ENCODE measurements at places on chromosomes 16 and 17.

- DNase-seq, result no peak
These were observed 15.0 kb upstream of the ADORA2B start for GRCh38 chr17:15929941-15930340.

DNA sequence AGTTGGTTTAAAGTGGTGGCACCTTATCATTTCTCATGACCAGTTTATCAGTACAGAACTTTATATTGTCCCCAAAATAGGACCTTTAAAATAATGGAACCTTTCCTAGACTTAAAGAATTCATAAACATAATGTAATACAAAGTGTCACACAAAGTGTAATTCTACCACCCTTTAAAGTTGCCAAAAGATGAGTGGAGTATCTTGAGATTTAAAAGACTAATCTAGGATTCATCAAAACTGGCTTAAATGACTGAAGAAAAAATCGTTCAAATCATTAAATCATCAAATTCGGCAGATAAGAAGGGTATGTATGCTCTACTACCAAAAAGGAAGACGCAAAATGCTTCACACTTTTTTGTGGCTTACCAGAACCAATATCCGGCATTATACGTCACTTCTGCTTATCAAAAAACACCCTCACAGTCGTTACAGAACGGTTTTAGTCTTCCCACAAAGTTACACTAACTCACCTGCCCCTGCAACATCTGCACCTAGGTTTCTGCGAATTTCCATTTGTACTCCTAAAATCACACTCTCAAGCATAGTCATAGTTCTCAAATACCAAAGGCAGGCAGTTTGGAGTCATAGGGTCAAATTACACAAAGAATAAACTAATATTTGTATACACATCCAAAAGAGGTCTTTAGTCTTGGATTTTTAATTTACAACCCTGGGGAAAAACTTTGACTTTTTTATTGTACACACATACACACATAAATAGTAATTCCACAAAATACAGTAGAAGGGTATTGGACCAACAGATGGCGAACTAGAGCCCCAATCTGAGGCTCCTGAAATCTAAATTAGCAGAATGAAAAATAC lies 1.4 kb upstream of the KANSL1 start:
- DNase-seq, result peak; percentile 45

- DNase-seq, result no peak
These were observed 128.2 kb upstream of the MED13 start for GRCh38 chr17:62193249-62193648.

GRCh38 chr16:57773019-57773418 lies 29.3 kb downstream of the KIFC3 start:
- DNase-seq, result no peak

GRCh38 chr16:86387468-86388440 lies 122.6 kb upstream of the FOXF1 start:
- DNase-seq, result no peak

- no peak for DNase-seq
These were observed 3.1 kb downstream of the GLG1 start for GRCh38 chr16:74603848-74604247.

DNA sequence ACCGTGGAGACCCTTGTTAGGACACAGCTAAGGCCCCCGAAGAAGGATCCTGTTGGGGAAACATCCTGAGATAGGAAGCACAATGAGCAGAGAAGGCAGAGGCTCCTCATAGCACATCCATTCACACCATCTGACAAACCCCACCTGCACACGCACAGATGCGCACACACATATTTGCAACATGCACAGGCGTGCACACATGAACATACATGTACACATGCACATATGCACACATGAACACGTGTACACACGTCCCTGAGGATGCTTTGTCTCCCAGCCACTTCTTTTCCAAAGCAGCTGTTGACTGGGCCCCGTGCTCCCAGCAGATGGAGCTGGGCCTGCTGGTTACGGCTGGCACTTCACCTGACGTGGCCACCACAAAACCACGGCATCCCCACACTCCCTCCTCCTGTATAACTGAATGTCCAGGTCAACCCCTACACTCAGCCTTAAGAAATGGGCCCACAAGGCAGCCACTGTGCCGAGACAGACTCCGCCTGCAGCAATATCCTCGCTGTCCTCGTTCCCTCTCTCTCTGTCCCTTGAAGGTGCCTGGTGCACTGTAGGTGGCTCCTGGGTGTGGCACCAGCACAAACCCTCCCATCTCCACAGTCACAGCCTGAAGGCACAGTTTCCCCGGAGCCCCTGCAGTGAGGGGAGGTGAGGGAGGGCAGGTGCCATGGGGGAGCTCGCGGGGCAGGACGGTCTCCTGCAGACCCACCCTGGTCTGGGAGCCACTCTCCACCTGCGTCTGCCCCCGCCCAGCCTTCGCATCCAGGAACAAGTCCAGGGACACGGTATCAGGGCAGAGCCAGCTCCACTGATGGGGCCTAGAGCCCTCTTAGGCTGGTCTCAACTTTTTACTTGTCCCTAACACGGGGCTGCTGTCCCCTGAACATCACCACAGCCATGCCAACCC lies 183.0 kb downstream of the RBFOX3 start:
- no peak for DNase-seq

DNA sequence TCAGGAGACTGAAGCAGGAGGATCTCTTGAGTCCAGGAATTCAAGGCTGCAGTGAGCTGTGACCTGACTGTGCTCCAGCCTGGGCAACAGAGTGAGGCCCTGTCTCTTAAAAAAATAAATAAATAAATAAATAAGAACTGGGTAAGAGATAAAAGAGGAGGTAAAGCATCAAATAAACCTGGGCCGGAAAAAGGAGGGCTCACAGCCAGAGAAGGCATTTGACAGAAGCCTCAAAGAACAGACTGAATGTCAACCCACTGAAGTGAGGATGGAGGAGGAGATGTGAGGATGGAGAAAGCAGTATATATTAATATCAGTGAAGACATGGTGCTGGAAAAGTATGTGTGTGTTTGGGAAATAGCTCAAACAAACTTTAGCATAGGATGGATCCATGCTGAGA lies 6.1 kb downstream of the NOG start:
- DNase-seq, result no peak

GRCh38 chr17:14289162-14289561 lies 11.7 kb upstream of the HS3ST3B1 start:
- DNase-seq, result no peak

- DNase-seq, result no peak
These were observed 8.2 kb upstream of the CD300E start for GRCh38 chr17:74631468-74632450.

Data from stimulated activated CD8-positive, alpha-beta memory T cell treated with anti-CD3 and anti-CD28 coated beads, Interleukin-2, amount 100 ng/mL, for 1 hour (primary cell).